ENCODE measurements at places on chromosomes 3 and 15. TPM values are rescaled to one million over a fixed set of nuclear protein-coding genes. Genes with fewer than 3 reads are reported as not detected.

DNA sequence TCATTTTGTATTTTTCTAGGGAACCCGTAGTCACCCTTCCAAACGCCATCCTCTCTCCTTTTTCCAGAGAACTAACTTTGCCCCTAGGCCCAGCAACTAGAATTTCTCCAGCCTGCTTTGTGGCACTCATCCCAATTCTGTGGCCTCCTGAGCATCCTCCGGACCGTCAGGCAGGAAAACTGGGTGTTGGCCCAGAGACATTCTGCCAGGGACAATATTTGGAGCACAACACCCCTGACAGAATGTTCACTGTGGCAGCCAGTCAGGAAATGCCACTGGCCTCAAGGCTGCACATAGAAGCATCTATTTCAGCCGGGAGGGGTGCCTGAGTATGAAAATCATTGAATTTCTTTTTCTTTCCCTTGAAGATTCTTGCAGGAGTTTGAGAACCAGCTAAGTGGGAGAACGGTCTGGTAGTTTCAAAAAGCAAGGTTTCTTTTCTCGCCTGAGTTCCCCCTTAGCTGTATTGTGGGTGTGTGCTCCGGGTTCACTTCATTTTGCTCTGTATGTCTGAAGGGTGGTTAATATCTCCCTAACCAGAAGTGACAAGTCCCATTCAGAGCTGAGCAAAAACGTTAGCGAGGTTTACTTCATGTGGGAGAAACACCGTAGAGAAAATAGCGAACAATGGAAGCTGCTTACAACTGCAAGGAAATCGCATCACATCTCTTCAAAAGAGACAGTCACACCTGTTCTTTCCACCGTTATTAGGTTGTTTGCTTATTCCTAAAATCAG is 108.1 kb upstream of the TPM1 start:
- DNase-seq = no peak

The SCAMP5 gene
- 0.60 TPM for total RNA-seq

- no peak for DNase-seq
Measured at GRCh38 chr15:89808160-89808870, 6.3 kb downstream of the ANPEP start.

The TAGLN3 gene
- total RNA-seq = not detected

The GASK1A gene
- total RNA-seq = 39.9 TPM

Data from omental fat pad (tissue), 4 donors.